ENCODE measurements at places on chromosomes 6 and 20. TPM values are rescaled to one million over a fixed set of nuclear protein-coding genes. Genes with fewer than 3 reads are reported as not detected.

GRCh38 chr20:33848391-33848790 lies 37.2 kb downstream of the CHMP4B start:
- DNase-seq = no peak

CLVS2 gene
- total RNA-seq = 55.0 TPM

DNA sequence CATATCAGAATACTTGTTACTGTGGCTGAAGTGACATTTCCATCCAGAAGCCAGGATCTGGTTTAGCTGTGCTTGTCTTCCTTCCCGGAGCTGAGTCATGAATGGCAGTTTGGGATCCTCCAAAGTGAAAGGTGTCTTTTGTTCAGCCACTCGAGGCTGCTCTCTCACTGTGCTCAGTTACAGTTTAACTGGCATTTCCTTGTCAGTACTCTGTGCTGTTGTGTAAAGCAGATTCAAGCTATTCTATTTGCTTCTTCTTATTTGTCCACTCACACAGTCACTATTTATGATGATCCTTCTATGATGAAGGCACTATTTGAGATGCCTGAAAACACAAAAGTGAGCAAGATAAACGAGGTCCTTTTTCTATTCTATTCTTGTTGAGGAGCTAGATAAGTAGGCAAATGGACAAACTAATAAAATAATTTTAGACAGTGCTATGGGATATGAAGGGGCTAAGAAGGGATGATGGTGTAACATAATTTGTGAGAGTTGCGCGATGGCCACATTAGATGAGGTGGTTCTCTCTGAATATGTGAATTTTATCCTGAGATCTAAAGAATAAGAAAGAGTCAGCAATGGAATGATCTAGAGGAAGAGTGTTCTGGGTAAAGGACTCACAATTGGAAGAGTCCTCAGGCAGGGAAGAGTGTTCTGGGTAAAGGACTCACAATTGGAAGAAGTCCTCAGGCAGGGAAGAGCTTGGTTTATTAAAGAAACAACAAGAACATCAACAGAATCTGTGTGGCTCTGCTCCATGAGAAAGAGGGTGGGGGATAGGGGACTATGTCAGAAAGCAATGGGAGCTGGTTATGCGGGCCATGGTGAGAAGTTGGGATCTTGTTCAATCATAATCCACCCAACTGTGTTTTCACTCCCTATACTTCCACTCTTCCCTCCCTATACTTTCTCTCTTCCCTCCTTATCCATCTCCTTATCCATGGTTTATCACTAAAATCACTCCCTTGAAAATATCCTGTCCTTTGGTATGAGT lies 40.1 kb downstream of the CYP24A1 start:
- no peak for DNase-seq

MAFB gene
- total RNA-seq = 11.8 TPM

GRCh38 chr6:118912646-118913045 lies 18.7 kb downstream of the ASF1A start:
- no peak for DNase-seq

- no peak for DNase-seq
Measured at GRCh38 chr6:85113934-85114580, 335.8 kb upstream of the NT5E start.

NINL gene
- total RNA-seq = 10.2 TPM

GRCh38 chr6:138682704-138683527 lies 90.7 kb upstream of the CCDC28A start:
- DNase-seq = no peak

DNA sequence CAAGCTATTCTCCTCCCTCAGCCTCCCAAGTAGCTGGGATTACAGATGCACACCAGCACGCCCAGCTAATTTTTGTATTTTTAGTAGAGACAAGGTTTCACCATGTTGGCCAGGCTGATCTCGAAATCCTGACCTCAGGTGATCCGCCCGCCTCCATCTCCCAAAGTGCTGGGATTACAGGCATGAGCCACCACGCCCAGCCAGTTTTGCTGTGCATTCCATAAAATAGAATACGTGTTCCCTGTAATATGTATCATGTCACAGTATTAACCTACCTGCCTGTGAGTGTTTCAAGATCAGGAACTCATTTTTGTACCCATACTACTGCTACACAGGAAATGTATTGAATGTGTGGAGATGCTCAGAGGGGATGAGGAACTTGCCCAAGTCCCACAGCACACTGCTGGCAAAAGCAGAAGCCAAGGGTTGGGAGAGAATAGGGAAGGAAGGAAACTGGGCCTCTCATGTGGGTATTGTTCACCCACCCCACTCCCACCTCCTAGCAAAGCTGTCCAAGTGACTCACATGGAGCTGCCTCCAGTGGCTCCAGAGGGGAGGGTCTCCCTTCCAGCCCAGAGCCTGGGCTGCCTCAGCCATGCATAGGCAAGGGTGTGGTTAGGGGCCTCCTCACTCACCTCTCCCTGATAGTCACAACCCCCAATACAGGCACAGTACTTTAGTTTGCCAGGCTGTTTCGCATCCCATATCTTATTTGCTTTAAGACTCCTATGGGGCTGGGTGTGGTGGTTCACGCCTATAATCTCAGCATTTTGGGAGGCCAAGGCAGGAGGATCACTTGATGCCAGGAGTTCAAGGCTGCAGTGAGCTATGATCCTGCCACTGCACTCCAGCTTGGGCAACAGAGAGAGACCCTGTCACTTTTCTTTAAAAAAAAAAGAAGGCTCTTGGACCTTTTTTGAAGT lies 9.4 kb downstream of the HM13 start:
- DNase-seq = no peak

All from dorsolateral prefrontal cortex (tissue), 122 donors.